Umbilical cord (tissue), 2 donors: ENCODE measurements at places on chromosomes 1 and 21.

DNA sequence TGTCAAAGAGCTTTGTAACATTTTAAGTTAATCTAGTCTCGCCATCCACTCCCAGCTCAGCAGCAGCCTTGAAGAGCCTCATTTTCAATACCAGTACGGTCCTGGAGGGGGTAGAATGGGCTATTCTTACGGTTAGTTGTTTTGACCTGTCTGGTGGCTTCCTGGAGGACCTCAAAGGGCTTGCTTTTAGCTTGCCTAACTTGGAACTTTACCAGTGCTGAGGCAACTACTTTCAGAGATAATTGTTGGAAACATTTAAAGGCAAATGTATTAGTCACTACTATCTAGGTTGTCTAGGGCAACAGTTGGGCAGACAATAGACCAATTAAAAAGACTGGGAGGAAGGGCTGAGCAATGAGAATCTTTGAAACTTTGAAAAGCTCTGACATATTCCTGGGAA lies 56.0 kb downstream of the TTLL7 start:
- no peak for DNase-seq

DNA sequence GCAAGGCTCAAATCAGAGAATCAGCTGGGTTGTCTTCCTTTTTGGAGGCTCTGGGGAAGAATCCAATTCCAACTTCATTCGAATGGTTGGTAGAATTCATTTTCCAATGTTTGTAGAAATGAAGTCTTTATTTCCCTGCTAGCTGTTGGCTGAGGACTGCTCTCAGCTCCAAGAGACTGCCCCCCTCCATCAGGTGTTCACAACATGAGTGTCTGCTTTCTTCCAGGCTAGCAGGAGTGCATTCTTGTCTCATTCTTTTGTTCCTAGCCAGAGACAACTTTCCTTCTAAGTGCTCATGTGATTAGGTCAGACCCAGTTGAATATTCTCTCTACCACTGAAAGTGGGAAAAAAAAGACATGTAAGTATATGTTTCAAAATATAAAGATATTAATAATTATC lies 95.2 kb downstream of the HLX start:
- DNase-seq, result no peak

DNA sequence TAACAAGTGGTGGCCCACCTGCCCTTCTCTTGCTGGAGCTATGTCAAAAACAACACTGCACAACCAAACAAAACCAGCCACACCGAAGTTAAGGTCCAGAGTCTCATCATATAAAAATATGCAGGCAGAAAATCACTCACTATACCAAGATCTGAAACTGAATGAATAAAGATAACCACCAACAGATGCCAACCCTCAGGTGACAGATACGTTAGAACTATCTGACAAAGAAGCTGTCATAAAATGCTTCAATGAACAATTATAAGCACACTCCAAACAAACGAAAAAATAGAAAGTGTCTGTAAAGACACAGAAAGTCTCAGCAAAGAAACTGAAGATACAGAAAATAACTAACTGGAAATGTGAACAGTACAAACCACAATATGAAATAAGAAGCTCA lies 14.0 kb downstream of the ZNF496 start:
- DNase-seq, result no peak

DNA sequence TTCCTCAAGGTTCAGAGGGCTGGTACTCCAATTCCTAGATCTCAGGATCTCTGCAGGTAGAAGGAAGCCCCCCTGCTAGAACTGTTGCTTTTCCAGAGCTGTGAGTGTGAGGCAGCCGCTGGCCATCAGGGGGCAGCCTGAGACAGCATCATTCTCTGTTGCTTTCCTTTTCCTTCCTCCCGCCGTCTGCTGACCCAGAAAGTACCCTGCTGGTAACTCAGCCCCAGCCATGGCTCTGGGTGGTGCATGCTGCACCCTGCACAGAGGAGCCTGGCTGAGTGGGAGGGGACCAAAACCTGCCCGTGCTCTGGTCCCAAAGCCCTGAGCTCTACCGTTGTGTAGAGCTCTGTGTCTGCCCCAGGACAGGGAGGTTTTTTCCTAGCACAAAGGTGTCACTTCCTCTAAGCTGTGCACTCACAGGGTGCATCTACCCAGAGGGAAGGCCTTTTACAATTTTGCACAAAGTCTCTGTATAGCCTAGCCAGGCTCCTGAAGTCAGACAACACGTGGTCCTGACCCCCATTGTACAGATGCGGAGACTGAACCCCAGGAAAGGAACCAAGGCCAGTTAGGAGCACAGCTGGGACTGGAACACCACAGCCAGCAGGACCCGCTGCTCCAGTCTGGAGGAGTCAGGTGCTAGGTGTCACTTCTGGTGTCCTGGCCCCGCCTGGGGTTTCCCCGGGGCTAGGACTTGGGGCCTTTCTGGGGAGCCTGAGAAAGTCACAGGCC lies 5.6 kb upstream of the FAM131C start:
- peak; percentile 84 for DNase-seq

GRCh38 chr1:65531972-65532570 lies 111.6 kb downstream of the LEPR start:
- no peak for DNase-seq

DNA sequence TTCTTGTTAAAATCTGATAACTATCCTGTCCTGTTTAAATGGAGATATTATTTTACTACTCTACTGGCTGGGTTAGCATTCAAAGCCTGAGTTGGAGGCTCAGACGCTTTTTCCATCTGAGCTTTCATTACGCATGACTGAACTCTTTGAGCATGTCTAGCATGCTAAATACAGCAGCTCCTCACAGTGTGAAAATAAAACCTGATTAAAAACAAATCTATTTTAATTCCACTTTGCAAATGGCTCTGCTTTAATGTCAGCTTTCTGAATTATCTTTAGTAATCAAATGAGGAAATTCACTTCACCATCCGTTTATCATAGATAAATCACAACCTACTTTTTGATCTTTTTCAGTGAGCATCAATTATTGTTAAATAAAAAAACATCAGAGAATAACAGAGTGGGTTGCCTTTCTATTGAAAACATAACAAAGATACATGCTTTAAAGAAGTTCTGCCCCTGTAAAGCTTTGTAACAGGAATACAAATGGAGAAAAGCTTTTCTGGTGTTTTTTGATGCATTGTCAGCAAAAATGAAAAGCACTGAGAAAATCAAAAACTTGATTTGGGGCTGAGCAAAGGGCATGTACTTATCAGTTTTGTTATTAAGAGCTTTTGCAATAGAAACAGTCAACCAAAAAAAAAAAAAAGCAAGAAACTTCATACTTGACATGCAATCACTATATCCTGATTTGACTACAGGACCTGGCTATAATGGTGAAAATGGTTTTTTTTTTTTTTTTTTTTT lies 3.5 kb upstream of the SPEN start:
- DNase-seq, result peak; percentile 29
